ENCODE measurements at places on chromosomes 7 and 10.

DNA sequence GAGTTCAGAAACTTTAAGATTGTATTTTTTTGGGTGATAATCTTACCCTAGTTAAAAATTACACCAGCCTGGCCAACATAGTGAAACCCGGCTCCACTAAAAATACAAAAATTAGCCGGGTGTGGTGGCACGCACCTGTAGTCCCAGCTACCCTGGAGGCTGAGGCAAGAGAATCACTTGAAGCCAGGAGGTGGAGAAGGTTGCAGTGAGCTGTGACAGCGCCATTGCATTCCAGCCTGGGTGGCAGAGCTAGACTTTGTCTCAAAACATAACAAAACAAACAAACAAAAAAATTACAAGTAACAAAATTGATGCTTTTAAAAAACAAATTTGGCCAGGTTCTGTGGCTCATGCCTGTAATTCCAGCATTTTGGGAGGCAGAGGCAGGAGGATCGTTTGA is 76.7 kb downstream of the ANKRD61 start:
- DNase-seq, result no peak

- peak; percentile 69 for DNase-seq
Observed at GRCh38 chr7:93226310-93226709, at the start of gene HEPACAM2. Gene HEPACAM2, minus strand, starts transcription at chr7:93226469.

- no peak for DNase-seq
Observed at GRCh38 chr10:89540420-89540949, 5.1 kb upstream of the SLC16A12 start.

- DNase-seq, result no peak
Observed at GRCh38 chr10:62021128-62021665, 119.7 kb downstream of the ARID5B start.

GRCh38 chr10:1567152-1567551 is 170.2 kb downstream of the ADARB2 start:
- DNase-seq, result no peak

GRCh38 chr10:54710918-54711317 is 90.1 kb downstream of the PCDH15 start:
- no peak for DNase-seq

DNA sequence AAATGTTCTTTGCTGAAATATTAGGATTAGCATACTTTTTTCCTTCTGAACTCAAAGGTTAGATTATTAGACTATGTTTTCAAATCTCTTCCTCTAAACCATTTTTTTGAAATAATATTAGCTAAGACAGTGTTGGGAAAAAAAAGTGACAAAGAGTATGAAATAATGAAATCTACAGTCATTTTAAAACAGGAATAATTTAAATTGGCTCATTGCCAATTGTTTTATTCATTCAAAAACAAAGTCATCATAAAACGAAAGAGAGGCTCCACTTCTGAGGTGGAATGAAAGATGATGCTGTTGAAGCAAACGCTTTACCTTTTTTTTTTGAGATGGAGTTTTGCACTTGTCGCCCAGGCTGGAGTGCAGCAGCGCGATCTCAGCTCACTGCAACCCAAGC is 51.2 kb downstream of the RNF32 start:
- DNase-seq, result no peak

DNA sequence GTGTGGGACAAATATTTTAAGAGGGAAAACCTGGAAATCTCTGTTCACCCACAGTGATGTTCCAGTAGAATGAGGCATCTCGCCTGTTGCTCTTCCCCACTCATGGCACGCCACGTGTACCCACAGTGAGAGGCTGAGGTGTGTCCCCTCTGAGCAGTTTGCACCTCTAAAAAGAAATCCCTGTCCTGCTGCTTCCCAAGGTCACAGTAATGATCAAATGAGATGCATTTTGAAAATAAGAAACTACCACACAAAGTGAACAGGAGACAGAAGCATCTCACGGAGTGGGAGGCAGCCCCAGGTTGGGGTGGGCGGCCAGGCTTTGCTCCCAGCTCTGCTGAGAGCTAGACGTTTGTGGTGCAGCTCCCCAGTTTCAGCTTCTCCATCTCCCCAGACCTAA is 12.4 kb upstream of the ZNF777 start:
- DNase-seq, result no peak

DNA sequence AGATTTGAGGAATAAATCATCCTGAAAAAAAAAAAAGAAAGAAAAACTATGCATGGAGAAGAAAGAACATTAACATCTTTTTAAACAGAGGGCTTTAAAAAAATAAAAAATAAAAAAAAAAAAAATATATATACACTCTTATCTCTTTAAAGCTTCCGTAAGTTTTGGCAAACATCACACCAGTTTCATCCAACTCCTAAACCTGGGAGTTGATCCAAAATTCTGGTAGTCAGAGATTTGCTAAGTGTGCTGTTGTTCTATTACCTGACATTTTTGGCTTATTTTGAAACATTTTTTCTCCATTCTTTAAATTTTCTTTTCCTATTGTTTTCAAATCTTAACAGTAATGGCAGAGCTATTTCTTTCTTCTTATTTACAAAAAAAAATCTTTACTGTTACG is 273.1 kb downstream of the AGMO start:
- no peak for DNase-seq

GRCh38 chr7:50502001-50502684 is 52.0 kb upstream of the FIGNL1 start:
- DNase-seq, result peak; percentile 11

DNA sequence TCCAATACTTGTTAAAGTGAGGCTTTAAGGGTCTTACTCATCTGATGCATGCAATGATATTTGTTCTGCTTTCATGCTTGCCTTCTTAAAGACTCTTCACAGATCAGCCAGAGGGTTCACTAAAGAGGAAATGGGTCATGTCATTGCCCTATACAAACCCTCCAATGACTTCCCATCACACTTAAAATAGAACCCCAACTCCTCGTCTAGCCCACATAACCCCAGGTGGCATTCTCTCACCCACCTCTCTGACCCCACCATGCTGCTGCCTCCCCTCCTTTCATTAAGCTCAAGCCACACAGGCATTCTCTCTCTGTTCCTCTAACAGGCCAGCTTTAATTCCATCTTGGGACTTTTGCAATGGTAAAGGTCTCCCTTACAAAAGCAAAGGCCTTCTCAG is 253.6 kb downstream of the GRID1 start:
- no peak for DNase-seq

DNA sequence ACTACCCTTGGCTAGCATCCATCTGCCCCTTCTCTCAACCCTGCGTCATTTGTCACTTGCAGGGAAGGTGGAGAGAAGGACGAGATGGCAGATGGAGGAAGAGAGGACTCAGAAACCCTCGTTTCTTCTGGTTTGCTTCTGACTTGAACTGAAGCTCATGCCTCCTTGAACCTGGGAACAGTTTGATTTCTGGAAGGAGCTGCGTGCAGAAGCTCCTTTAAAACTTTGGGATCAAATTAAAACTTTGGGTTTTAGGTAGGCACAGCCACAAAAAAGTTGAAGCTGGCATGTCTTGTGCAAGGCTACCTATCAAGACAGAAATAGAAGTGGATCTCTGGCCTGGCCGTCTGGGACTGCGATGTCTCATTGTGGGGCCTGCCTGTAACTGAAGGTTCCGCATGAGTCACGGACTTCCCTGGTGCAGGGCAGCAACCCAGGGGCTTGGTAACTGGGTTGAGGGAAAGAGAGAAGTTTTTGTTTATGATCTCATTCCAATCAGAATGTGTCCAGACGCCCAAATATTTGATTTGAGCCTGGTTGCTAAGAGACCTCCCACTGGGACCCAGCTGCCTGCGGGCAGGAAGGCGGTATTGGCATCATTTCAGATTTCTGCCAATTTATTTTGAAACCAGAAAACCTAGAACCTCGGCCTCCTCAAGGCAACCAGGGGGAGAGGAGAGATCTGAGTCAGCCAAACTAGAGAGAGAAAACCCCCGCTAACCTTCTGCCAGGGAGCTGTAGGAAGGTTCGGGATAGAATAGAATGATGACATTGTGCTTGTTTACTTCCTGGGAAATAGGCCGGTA is 15.8 kb upstream of the CAMK1D start:
- DNase-seq, result peak; percentile 69

DNA sequence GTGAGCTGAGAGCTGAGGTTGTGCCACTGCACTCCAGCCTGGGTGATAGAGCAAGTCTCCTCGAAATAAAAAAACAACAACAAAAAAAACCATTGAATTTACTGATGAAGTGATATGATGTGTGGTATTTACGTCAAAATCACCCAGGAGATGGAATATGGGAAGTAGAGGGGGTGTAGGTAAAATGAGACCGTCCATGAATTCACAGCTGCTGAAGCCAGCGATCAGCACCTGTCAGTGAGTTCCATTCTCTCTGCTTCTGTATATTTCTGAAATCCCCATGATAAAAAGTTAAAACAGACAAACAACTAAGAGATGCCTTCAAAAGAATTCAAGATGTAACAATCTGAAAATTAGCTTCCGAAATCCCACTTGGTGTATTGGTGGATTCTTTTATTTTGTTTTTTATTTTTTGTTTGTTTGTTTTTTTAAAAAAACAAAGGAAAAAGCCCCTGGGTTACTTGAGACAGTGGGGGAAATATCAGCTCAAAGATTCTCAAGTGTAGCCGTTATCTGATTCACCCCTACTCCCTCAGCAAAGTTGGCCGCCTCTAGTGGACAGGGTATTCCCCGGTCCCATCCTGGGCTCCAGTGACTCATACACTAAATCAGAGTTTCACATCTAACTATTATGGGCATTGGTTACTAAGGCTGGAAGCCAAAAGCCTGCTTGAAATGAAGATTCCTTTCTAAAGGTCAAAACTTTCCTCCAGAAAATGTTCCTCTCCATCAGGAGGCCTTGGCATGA is 76.4 kb downstream of the MAP3K8 start:
- no peak for DNase-seq

DNA sequence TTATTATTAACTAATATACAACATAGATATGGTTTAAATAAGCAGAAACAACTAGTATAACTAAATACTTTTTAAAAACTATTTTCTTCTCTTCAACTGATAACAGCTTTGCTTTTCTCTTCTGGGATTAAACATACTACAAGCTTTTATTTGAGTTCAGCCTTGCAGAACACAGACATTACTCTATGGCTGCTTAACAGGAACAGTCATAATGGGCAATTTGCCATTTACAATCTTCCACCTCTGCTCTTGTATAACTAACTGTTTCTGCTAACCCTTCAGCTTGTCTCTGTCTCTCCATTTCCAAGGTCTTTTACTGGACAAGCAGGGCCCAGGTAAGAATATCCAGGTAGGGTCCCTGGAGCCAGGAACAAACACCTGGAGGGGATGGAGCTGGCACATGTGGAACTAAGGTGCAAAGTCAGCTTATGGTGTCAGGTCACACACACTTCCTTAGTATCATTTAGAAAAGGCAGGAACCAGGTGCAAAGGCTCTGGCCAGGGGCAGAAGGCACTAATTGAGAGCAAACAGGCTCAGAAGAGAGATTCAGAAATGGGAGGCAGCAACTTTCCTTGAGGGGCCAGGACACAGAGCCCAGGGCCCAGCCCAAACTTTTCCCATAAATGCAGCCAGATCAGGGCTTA is 93.1 kb downstream of the STRA8 start:
- no peak for DNase-seq

- DNase-seq, result no peak
Observed at GRCh38 chr7:32639122-32639521, 143.8 kb downstream of the AVL9 start.

GRCh38 chr7:70042533-70042932 is 444.3 kb downstream of the AUTS2 start:
- DNase-seq, result no peak

- DNase-seq, result no peak
Observed at GRCh38 chr7:75969182-75969581, 25.2 kb downstream of the TMEM120A start.

DNA sequence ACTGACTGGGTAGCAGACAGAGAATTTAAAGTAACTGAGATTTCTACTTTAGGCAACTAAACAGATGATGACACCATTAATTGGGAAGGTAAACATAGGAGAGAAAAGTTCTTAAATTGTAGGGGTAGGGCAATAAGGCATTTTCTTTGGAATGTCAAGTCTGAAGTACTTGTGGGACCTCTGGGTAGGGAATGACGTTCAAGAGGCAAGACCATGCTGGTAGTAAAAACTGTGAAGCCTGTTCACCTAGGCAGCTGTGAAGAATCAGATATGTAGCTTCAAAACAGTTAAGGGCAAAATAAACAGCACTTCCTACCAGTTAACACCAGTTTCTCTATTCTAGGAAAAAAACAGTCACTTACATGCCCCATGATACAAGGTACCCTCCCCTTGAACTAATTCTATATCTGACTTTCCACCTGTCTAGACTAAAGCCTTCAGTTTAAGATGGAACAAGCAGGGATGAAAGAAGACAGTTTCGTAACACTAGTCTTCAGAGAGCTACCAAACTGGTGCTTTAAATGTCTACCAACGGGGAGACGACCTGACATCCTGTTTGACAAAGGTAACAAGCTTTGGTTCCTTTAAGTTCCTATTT is 63.1 kb upstream of the KCNIP2 start:
- DNase-seq, result no peak

- DNase-seq, result no peak
Observed at GRCh38 chr10:122471531-122472177, 10.3 kb downstream of the HTRA1 start.

- no peak for DNase-seq
Observed at GRCh38 chr10:107164992-107165391, 486 bp upstream of the SORCS1 start.

DNA sequence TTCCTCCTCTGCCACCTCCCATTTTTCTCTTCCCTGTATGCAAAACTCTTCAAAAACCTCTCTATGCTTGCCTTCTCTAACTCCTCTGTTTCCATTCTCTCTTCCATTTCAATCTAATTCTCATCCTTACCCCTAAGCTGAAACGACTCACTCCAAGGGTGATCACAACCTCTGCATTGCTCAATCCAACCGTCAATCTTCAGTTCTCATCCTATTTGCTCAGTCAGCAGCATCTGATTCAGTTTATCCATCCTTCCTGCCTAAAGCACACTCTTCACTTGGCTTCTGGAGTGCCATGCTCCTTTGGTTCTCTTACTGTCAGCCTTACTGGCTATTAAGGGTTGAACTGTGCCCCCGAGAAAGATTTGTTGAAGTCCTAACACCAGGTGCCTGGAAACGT is 163.5 kb upstream of the NEBL start:
- no peak for DNase-seq

GRCh38 chr10:75766106-75766505 is 334.7 kb downstream of the LRMDA start:
- no peak for DNase-seq

- no peak for DNase-seq
Observed at GRCh38 chr7:115359119-115359518, 437.2 kb downstream of the MDFIC start.

DNA sequence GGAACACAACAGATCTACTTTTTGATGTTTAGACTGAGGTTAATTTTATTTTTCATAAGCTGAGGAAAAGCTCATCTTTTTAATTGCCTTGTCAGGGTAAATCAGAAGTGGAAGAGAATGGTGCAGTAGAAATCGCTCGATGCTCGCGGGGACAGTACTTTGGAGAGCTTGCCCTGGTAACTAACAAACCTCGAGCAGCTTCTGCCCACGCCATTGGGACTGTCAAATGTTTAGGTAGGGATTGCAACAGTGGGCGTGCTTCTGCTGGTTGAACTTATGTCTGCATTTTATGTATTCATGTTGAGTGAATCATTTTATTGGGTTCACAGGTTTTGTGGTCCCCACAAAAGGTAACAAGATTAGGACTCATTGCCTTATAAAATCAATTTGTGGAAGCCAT is 11.7 kb upstream of the HBP1 start:
- DNase-seq, result no peak

All from SHP77 treated with DMSO at 0.1 percent for 48 hours (cell line).